ENCODE measurements at places on chromosomes 7 and 10. TPM values are rescaled to one million over a fixed set of nuclear protein-coding genes. Genes with fewer than 3 reads are reported as not detected.

Gene SLC26A3
- 0.11 TPM for total RNA-seq

DNA sequence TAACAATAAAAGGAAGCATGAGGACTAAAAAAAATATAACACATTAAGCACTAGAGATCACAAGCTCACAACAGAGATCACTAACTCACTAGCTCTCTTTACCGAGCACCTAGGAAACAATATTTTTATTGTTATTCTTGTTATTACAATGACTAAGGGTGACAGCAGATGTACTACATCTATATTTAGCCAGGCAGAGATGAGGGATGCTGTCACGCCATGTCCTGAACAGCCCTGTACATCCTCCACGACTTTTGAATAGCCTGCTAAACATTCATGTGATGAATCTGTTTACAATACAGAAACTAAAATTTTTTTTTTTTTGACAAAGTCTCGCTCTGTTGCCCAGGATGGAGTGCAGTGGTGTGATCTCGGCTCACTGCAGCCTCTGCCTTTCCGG lies 22.7 kb downstream of the FAM133B start:
- no peak for DNase-seq

GRCh38 chr7:28572321-28573058 lies 160.2 kb downstream of the CREB5 start:
- DNase-seq = no peak

DNA sequence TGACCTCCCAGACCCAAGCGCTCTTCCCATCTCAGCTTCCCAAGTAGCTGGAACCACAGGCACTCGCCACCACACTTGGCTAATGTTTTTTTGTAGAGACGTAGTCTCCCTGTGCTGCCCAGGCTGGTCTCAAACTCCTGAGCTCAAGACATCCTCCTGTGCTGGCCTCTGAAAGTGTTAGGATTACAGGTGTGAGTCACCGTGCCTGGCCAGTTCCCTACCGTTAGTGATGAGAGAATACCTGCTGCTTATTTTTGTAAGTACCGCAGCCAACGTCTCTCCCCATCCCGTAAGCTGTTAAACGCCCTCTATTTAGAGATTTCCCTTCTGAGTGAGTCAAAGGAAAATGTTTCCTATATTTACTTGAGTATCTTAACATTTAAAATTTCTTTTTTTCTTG lies 38.5 kb upstream of the PDLIM1 start:
- no peak for DNase-seq

Gene SUN3
- total RNA-seq = not detected

Gene GLI3
- 2.2 TPM for total RNA-seq

Gene CFAP69
- total RNA-seq = 0.85 TPM

- DNase-seq = no peak
These were observed 94.6 kb downstream of the CUX1 start for GRCh38 chr7:101911800-101912715.

DNA sequence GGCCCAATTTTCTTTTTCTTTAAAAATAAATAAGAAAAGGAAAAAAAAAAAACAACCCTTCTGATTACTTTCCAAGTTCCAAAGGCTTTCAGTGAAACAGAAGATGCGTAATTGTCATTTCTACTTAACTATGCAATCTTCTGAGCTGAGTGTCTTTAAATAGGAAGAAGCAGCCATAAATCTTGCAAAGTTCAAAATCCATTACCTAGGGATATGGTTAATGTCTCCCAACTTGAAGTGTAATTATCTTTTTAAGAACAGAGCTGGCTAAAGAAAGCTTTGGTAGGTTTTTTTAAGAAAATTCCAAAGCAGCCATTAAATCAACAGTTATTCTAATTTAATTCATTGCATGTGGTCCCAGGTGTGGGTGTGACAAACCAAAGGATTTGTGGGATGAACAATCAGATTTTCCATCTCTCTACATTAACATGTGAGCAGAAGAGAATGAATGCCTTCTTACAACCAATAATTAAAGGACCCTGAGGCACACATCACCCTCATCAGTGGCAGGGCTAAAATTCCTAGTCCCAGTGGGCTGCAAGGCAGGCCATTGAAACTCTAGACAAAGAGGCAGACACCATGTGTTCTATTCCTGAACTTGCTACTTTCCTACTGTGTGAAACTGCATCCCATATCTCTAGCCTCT lies 419.2 kb downstream of the REEP3 start:
- no peak for DNase-seq

DNA sequence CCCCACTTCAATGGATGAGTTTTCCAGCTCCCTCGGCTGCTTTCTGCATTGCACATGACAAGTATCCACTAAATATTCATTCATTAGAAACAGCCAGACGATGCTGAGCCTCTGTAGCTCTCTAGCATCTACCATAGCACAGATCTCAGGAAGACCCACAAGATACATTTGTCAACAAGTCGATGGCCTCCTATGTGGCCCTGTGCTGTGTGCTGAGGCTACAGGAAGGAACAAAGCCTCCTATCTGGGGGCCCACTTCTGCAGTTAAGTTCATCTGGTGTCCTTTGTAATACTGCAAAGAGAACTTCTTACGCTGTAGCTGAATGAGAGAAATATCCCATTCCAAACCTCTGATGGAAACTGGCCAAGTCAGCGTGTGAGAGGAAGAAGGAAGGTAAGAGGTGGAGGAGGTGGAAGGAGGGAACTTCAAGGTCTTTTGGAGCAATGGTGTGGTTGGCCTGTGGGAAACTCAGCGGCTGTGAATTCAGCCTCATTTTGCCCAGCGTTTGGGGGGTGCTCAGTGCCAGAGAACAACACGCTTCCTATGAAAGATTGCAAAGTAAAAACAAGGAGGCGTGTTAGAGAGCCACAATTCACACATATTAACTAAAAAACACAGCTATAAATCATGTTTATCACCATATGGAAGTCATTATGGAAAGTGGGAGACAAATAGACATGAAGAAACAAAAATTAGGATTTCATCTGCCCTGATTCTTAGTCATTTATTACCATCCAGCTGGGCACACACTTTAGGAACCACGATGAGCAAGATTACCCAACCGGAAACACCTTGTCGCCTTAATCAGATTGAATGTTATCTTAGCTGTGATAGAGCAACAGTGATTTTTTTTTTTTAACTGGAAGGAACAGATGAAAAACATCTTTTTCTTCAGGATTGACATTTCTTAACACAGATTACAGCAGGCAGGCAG lies 62.2 kb upstream of the USP6NL start:
- DNase-seq = no peak

GRCh38 chr10:76051007-76051936 lies 619.8 kb downstream of the LRMDA start:
- DNase-seq = no peak

DNA sequence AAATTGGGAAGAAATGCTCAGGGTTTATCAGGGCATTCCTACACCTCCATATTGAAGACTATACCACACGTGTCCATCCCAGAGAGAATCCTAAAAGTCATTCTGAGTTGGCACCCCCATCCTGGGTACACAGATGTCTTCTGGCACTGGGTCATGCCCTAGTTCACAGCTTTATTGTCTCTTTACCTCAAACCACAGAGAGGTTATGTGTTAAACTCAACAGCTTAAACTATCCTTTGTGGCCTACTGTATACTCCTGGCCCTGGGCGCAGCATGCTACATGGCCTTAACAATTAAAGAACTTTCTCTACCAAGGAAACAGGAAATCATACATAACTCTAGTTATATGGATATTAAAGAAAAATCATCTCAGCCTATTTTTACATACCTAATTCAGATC lies 115.6 kb upstream of the SEM1 start:
- DNase-seq = no peak

Gene AGR3
- total RNA-seq = not detected

All from ascending aorta (tissue), 2 donors.